Activated T-helper 1 cell treated with anti-CD3 and anti-CD28 coated beads, Interleukin-12 subunit alpha, Interleukin-12 subunit beta, Interleukin-2, Interleukin-4 antibody, amounts not matched to agents 30 ng/mL and 10 ng/mL and 1 ng/mL, durations not matched to agents 14 hours and 24 hours and 36 hours (primary cell): ENCODE measurements at places on chromosomes 6 and 20. TPM values are rescaled to one million over a fixed set of nuclear protein-coding genes. Genes with fewer than 3 reads are reported as not detected.

GRCh38 chr6:155466539-155466938 lies 10.9 kb upstream of the NOX3 start:
- no peak overlapping the region for H3K4me3 ChIP-seq
- H3K36me3 ChIP-seq: no peaks in the 10 kb centered on the region
- H3K27ac ChIP-seq: no peak overlapping the region
- no peak for DNase-seq
- H3K4me1 ChIP-seq: peaks cover 4% of the 10 kb centered on the region

GRCh38 chr20:53804920-53805894 lies 211.6 kb upstream of the ZNF217 start:
- no peaks in the 10 kb centered on the region for H3K36me3 ChIP-seq
- no peaks in the 10 kb centered on the region for H3K4me1 ChIP-seq
- DNase-seq: no peak
- H3K27me3 ChIP-seq: no peaks in the 10 kb centered on the region
- H3K4me3 ChIP-seq: no peak overlapping the region
- no peak overlapping the region for H3K27ac ChIP-seq

DNA sequence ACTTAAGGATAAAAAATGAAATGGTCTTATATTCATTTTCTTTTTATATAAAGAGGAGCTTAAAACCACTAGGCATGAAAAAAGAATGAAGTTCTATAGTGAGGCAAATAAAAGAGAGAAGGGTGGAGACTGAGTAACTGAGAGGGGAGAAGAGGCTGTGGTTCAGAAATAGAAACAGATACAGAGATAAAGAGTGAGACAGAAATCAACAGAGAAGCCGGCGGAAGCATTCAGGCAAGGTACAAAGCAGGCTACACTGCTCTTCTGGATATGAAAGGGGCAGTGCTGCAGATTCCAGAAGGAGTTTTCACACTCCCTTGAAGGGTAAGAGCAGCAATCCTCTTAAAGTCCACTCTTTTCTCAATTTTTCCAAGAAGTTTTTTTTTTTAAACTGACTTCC lies 29.9 kb downstream of the NFATC2 start:
- H3K36me3 ChIP-seq: peaks cover 76% of the 10 kb centered on the region
- no peak for DNase-seq
- H3K27me3 ChIP-seq: no peaks in the 10 kb centered on the region
- H3K4me1 ChIP-seq: peaks cover 70% of the 10 kb centered on the region
- peak overlapping the region; percentile 70 for H3K27ac ChIP-seq

DNA sequence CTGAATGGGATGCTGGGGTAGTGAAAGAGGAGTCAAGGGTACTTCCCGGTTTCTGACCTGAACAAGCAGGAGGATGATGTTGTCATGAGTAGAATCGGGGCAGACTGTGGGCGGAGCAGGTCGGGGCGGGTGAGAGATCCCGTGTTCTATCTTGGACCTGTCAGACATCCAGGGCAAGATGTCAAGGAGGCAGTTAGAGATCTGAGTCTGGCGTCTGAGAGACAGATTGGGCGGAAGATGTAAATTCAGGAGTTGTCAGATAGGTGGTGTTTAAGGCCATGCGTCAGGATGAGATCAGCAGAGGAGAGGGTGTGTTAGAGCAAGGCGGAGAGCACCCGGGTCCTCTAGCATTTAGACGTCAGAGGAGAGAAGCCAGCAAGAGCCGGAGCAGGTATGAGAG lies 115.5 kb downstream of the DLGAP4 start:
- H3K4me1 ChIP-seq: no peaks in the 10 kb centered on the region
- H3K27ac ChIP-seq: no peak overlapping the region
- H3K27me3 ChIP-seq: peaks cover 8% of the 10 kb centered on the region
- no peaks in the 10 kb centered on the region for H3K36me3 ChIP-seq
- H3K4me3 ChIP-seq: no peak overlapping the region

DNA sequence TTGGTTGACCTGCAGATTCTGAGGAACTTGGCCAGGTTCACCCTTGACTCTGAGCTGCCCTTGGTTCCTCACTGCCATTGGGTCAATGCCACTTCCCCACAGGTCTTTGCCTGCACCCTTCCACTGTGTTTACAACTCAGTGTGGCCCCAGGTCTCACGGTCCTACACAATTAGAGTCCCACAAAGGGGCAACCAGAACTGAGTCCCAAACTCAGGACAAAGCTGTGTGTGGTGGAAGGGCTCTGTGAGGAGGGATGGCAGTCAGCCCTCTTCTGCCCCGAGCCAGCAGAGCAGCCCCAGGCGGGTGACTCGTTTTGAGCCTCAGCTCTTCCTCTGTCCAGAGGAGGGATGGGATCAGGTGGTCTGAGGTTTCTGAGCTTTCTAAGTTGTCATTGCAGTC lies 69.5 kb downstream of the NPEPL1 start:
- H3K4me1 ChIP-seq: no peaks in the 10 kb centered on the region
- H3K27me3 ChIP-seq: peaks cover 25% of the 10 kb centered on the region
- no peak overlapping the region for H3K27ac ChIP-seq
- no peak overlapping the region for H3K4me3 ChIP-seq

- H3K27ac ChIP-seq: no peak overlapping the region
- peaks cover 34% of the 10 kb centered on the region for H3K4me1 ChIP-seq
- H3K4me3 ChIP-seq: no peak overlapping the region
- no peak for DNase-seq
Observed at GRCh38 chr6:45299096-45299581, 29.0 kb upstream of the RUNX2 start.

GRCh38 chr6:132820629-132821381 lies 6.4 kb downstream of the RPS12 start:
- DNase-seq: no peak
- H3K4me1 ChIP-seq: peaks cover 44% of the 10 kb centered on the region
- H3K27me3 ChIP-seq: peaks cover 3% of the 10 kb centered on the region

DNA sequence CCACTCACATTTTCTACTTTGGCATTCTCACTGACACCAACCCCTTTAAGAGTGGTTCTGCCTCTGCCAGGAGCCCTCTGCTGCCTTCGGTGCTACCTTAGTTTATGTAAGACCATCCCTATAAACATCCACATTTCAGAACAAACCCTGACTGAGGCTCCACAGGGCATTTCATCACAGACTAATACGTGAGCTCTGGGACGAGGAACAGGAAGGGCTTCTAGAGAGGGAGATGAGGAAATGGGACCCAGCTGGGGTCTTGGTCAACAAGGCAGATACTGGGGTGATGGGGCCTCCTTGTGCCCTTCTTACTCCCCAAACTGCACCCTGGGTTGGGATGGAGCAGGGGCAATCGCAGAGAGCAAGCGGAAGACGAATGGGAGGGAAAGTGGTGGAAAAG lies 86.5 kb upstream of the FYN start:
- H3K27me3 ChIP-seq: peaks cover 15% of the 10 kb centered on the region
- no peak for DNase-seq
- H3K36me3 ChIP-seq: no peaks in the 10 kb centered on the region
- H3K27ac ChIP-seq: no peak overlapping the region
- no peaks in the 10 kb centered on the region for H3K4me1 ChIP-seq

GRCh38 chr20:48690888-48691287 lies 136.9 kb downstream of the PREX1 start:
- H3K4me3 ChIP-seq: no peak overlapping the region
- peaks cover 25% of the 10 kb centered on the region for H3K4me1 ChIP-seq
- DNase-seq: no peak
- H3K27ac ChIP-seq: no peak overlapping the region
- H3K27me3 ChIP-seq: no peaks in the 10 kb centered on the region
- peaks cover 45% of the 10 kb centered on the region for H3K36me3 ChIP-seq

DNA sequence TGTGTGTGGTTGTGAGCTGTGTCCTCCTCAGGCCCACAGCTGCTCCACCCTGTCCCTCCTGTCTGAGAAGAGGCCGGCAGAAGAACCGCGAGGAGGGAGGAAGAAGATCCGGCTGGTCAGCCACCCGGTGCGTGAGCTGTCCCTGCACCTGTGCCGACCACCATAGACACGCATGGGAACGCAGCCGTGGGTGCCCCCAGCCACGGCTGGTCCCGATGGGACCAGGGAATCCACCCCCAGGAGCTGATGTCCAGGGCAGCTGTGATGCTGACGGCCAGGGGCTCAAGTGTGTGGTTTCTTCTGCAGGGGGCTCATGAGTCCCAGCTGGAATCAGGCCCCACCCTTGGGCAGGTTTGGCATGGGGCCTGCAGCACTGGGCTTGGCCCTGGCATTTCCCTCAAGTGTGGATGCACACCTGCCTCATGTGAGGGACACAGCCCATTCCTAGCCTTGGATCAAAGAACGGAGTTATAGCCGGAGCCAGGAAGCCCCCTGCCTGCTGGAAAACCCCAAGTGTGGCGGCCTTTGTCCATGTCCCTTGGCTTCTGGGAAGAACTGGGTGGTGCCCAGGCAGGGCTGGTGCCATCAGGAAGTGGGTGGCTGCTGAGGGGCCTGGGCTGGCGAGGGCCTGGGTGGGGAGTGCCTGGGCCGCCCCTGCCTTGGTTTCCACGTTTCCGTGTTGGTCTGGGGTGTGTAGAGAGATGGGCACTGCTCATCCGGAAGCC lies 4.6 kb upstream of the TNFRSF6B start:
- H3K27me3 ChIP-seq: peaks cover 2% of the 10 kb centered on the region
- no peaks in the 10 kb centered on the region for H3K4me1 ChIP-seq
- peaks cover 9% of the 10 kb centered on the region for H3K36me3 ChIP-seq
- no peak for DNase-seq

- DNase-seq: no peak
- H3K4me1 ChIP-seq: no peaks in the 10 kb centered on the region
- no peak overlapping the region for H3K27ac ChIP-seq
- H3K4me3 ChIP-seq: no peak overlapping the region
- no peaks in the 10 kb centered on the region for H3K36me3 ChIP-seq
Observed at GRCh38 chr6:118319894-118320649, 228.0 kb upstream of the PLN start.

- peaks cover 22% of the 10 kb centered on the region for H3K36me3 ChIP-seq
- no peak overlapping the region for H3K27ac ChIP-seq
- no peak overlapping the region for H3K4me3 ChIP-seq
- no peak for DNase-seq
- H3K27me3 ChIP-seq: no peaks in the 10 kb centered on the region
Observed at GRCh38 chr6:152293404-152293803, 343.8 kb downstream of the SYNE1 start.

- H3K4me1 ChIP-seq: no peaks in the 10 kb centered on the region
- H3K4me3 ChIP-seq: no peak overlapping the region
- no peaks in the 10 kb centered on the region for H3K27me3 ChIP-seq
- DNase-seq: no peak
- no peak overlapping the region for H3K27ac ChIP-seq
Observed at GRCh38 chr20:37873884-37874283, 29.0 kb upstream of the VSTM2L start.

DTD1 gene
- total RNA-seq: 37.7 and 44.0 TPM in 2 replicates

LIME1 gene
- total RNA-seq: 12.1 TPM in 2 replicates

PLN gene
- total RNA-seq: not detected in 2 replicates

LINC00237 gene
- not detected in 2 replicates for total RNA-seq
